ENCODE measurements at places on chromosomes 13 and 19. TPM values are rescaled to one million over a fixed set of nuclear protein-coding genes. Genes with fewer than 3 reads are reported as not detected.

Gene POSTN
- total RNA-seq = 164 TPM

- peaks cover 18% of the 10 kb centered on the region for H3K4me1 ChIP-seq
- peaks cover 3% of the 10 kb centered on the region for H3K27me3 ChIP-seq
- H3K4me3 ChIP-seq = no peak overlapping the region
Observed at GRCh38 chr19:55559684-55560083, 14.3 kb upstream of the SBK3 start.

GRCh38 chr19:52961981-52962380, 700 bp downstream of the ZNF816 start:
- peaks cover 12% of the 10 kb centered on the region for H3K4me1 ChIP-seq
- H3K27ac ChIP-seq = peak overlapping the region; percentile 81
- no peak for DNase-seq
- no peaks in the 10 kb centered on the region for H3K36me3 ChIP-seq

GRCh38 chr13:78241278-78241919, 322.8 kb upstream of the EDNRB start:
- peak; percentile 17 for DNase-seq
- no peaks in the 10 kb centered on the region for H3K4me1 ChIP-seq
- no peak overlapping the region for H3K27ac ChIP-seq
- H3K4me3 ChIP-seq = no peak overlapping the region
- no peaks in the 10 kb centered on the region for H3K27me3 ChIP-seq

- no peaks in the 10 kb centered on the region for H3K4me1 ChIP-seq
- H3K27ac ChIP-seq = no peak overlapping the region
- DNase-seq = no peak
- no peaks in the 10 kb centered on the region for H3K27me3 ChIP-seq
- H3K4me3 ChIP-seq = no peak overlapping the region
Observed at GRCh38 chr13:75404726-75405125, 77.2 kb downstream of the TBC1D4 start.
